Omental fat pad (tissue), 4 donors: ENCODE measurements at places on chromosomes 7 and 10. TPM values are rescaled to one million over a fixed set of nuclear protein-coding genes. Genes with fewer than 3 reads are reported as not detected.

DNA sequence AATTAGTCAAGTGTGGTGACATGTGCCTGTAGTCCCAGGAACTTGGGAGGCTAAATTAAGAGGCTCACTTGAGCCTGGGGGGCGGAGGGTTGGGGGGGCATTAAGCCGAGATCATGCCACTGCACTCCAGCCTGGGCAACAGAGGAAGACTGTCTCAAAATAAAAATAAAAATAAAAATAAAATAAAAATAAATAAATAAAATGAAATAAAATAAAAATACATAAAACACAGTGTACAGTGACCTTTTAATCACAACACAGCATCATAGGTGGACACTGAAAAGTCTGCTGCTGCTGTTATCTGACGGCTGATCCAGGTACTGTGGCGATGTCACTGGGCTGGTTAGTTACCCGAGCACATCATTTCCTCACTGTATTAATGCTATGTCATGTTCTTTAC lies 27.1 kb downstream of the LARP4B start:
- DNase-seq, result no peak

DNA sequence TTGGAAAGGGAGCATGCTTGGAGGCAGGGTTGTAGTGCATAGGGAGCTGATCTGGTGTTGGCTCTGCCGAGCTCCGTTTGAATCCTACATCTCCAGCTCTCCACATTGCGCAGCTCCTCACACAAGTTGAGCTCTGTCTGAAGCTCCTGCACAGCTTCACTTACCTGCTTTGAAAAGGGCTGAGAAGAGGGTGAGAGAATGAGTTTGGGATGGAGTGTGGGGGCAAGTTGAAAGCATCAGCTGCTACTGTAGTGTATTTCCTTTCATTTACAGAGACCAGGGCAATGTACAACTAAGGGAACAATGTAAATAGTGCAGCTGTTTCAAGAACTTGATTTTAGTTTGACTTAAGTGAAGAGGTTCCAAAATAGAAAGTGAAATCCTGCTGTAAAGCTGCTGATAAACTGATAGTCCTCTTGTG lies 88.5 kb downstream of the VTI1A start:
- DNase-seq, result no peak

- DNase-seq, result no peak
These were observed 289.6 kb downstream of the POM121L12 start for GRCh38 chr7:53325061-53325460.

ZPBP gene
- total RNA-seq, result not detected
